ENCODE measurements at places on chromosomes 7 and 10.
A peak's percentile ranks its signal among the peaks of the same experiment; 100 is the strongest.

DNA sequence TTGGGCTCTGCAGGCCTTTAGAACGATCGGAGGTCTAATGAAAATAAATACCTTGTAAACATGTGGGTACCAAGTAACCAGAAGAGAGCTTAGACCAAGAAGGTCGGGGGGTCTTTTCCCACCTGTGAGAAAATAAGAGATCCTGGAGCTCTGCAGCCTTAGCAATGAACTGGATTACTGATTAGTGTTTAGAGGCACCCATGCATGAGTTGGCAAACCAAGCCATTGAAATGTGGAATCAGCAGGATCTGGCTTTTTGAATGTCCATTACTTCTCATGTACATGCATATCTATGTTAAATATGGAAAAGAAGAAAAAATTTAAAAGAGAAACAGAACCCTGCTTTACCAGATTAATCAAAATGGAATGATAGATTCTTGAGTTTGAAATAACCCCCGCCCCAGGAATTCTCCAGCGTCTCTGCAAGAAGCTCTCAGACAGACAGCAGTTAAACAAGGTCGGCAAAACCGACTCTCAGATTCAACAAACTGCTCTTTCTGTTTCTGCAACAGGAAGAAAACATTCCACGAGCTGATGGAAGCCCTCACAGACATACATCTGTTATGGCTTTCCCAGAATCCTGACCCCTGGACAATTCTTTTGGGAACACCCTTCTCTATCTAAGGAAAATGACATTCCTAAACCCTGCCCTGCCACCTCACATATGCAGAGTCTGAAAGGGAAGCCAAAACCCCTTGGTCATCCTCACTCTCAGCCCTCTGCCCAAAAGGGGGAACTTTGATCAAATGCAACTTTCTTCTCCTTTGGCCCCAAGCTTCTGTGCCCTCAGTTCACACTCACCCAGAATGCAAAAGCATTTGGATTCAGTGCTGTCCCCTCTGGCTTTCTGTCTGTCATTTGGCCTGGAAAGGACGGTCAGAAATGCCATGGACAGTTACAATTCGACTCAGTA is 78.7 kb upstream of the EN2 start:
- DNase-seq, result no peak

DNA sequence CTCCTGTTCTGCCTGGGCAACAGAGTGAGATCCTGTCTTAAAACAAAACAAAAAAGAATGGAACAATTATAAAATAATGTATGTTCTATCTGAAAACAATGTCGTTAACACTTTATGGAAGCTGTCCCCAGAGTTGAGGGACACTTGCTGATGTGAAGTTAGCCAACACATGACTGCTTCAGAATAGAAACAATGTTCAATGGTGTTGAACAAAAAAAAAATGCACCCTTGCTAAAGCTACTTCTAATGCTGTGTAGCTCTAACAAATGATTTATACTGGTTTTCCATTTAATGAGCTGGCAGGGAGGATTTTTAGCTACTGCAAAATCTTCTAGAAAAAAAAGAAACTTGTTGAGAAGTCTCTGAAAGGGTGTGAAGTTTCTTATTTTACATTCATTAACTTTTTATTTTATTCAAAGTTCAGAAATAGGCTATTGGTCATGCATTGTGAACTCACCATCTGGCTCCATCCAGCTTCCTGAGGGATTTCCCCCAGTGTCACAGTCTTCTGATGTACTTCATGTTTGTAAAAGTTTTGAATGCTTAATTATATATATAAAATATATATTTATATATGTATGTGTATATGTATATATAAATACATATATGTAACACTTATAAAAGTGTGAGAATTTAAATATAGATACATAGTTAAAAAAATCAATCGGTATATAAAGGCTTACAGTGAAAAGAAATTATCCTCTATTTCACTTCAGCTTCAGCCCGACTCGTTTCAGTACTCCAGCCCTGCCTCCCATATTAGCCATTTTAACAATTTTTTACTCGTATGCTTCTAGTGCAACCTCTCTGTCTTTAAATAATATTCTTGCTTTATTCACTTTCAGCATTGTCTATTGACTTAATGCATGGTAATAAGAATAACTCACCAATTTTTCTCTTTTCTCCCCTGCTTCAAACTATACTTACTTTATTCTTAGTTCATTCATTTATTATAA is 35.0 kb downstream of the HDAC9 start:
- DNase-seq, result no peak

DNA sequence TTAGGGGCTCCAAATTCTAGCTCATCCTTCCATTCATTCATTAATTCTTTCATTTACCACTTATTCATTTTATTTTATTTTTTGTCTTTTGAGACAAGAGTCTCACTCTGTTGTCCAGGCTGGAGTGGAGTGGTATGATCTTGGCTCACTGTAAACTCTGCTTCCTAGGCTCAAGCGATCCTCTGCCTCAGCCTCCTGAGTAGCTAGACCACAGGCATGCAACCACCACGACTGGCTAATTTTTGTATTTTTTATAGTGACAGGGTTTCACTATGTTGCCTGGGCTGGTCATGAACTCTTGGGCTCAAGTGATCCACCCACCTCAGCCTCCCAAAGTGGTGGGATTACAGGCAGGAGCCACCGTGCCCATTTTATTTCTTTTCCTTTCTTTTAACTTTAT is 31.6 kb downstream of the FGF8 start:
- DNase-seq, result no peak

DNA sequence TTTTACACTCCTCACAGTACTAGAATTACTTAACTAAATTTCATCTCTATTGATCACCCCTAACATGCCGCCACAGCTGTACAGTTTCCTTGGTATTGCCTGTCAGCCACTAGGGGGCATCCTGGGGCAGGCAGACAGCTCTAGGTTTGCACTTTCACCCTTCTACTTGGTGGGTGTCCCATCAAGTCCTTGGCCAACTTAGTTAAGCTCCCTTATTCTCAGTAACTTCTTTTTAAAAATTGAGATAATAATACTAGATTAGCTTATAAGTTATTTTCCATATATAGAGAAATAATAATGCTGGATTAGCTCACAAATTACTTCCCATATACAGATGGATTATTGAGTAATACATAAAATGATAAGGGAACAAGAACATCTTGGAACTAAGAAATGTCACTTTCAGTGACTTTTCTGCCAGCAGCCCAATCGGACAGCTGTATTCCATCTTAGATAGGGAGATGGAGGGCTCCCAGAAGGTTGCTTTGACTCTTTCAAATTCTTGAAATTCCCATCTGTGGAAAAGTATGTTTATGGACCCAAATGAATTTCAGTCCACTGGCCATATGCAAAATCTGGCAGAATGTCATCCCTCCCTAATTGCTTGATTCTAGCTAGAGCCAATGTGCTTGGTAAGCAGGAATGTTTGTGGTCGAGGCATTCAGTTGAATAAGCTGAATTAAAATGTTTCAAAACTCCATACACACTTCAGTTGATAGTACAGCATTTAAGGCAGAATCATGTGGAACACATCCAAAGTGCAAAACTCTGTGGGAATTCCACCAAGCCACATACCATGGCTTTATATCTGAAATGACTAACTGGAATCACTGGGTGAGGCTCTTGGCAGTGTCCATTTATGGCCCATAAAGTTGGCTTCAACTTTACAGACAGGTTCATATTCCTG is 309.7 kb downstream of the CSTF2T start:
- peak; percentile 83 for DNase-seq

DNA sequence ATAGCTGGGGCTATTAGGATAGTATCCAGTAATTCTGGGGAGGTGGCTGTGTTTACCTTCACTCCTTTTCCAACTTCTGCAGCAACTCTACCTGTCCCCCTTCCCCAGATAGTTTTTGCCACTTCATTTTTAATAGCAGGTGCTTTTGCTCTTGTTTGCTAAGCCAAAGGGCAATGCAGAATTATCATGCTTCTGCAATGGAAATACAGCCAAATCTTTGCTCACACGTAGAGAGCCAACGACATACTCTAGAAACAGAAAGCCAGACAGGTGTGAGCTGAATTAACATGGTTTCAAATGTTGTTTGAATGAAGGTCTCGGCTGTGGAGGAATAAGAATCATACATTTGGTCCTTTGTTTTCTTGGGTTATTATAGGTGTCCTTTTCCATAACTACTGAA is 14.4 kb downstream of the PLEKHS1 start:
- no peak for DNase-seq

GRCh38 chr7:134327896-134328295 is 11.2 kb upstream of the SLC35B4 start:
- peak; percentile 64 for DNase-seq

DNA sequence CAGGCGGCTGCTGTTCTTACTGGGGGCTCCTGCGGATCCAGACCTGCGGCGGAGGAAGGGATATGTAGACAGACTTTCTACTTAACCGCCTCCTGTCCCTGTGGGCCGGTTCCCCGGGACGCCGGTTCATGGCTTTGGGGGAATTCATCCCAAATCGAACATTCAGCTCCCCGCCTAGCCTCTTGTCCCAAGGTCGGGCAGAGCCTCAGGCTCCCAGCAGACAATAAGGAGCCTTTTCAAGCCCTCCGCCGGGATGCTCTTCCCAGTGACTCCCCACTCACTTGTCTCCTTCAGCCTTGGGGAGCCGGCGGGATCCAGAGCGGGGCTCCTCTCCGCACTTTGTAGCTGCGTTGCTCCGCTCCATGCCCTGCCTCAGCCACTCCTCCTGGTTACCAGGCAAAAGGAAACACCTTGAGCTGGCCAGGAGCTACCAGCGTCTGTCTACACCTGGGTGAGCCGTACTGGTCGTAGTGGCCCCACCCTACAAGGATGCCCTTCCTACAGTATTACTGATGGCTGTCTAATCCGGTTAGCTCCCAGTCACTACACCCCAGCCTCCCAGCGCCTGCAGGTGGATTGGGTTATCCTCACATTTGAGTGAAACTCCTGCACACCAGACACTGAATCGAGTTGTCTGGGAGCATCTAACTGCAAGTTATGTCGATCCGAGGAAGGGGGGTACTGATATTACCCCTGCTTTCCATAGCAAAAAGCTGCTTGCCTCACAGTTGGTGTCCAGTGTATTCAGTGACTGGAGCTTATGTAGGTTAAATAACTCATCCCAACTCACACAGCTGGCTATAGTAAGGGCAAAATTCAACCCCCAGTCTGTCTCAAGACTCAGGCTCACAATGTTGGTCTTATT is at the start of gene C10orf95:
TSS of gene C10orf95 (minus strand) at position 439 of the 865 bp plus-strand sequence. CDS start 450 bp downstream, outside the sequence.
- DNase-seq, result no peak
